ENCODE measurements at places on chromosomes 5 and 9. TPM values are rescaled to one million over a fixed set of nuclear protein-coding genes. Genes with fewer than 3 reads are reported as not detected.

DNA sequence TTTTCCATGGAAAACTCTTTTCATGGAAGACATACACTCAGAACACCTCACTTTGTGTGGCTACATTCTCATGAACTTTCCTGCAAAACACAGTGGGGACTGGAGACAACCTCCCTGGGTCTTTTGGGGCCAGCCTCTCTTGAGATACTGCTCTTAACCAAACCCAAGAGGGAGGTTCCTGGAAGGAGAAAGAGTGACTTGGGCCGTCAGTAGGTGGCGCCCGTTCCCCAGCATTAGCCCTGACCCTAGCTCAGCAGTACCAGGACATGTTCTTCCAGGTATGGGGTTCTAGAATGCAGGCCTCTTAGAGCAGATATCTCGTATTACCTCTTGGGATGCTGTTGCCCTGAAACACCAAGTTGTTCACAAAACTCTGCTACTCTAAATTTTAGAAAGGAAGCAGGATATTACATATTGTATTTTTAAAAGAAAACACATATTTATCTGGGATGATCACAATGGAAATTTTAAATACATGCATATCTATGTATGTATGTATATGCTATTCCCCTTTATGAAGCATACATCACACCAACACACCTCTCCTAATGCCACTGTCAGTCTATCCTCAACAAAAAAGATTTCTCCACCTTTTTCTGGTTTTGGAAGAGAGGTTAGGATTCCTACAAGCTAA, 15.8 kb upstream of the GLIS3 start:
- peak; percentile 55 for DNase-seq

GRCh38 chr5:181126841-181127240, 4.1 kb downstream of the OR2V1 start:
- no peak for DNase-seq

DNA sequence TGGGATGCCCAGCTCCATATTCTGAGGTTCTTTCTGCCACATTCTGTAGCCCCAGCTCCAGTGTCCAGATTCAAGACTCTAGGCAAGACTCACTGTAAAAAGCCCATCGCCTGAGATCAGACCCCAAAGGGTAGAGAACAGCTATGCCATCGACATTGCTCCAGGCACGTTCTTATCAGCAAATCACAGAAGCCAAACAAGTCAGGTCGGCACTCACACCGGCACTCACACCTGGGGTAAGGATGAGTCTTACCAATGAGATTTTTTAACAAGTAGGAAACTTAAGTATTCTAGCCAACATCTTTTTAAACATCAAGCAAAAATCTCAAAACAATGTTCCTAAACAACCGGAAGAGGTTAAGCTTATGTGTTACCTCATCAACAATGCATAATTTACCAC, 2.4 kb downstream of the CDKN2AIPNL start:
- no peak for DNase-seq

GRCh38 chr5:7794823-7795222, 56.1 kb downstream of the CFAP90 start:
- no peak for DNase-seq

Gene PCAT7
- polyA plus RNA-seq: 1.8 TPM

DNA sequence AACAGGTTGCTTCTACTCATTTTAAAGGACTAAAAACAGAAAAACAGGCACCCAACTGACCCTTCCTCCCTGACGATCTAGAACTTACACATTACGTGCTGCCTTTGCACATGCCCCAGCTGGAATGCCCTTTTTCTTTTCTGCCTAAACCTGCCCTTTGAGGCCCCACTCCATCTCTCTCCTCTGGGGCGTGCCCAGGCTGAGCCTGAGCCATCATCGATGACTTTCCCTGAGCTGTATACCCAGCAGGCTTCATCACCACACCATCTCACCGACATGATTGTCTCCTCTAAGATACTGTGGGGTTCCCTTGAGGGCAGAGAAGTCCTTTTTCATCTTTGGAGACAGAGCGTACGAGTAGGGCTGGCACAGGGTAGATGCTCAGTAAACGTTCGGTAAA, 24.1 kb upstream of the GABBR2 start:
- no peak for DNase-seq

GRCh38 chr9:124345063-124345462, 70.2 kb downstream of the PSMB7 start:
- no peak for DNase-seq

Gene ANP32B
- polyA plus RNA-seq: 162 TPM
